NCI-H510A (cell line): ENCODE measurements at places on chromosomes 7 and 10.

- DNase-seq, result no peak
Measured at GRCh38 chr7:99453105-99453504, 12.9 kb downstream of the ATP5MF start.

GRCh38 chr7:64521409-64521984, 41.4 kb downstream of the ZNF680 start:
- DNase-seq, result no peak

DNA sequence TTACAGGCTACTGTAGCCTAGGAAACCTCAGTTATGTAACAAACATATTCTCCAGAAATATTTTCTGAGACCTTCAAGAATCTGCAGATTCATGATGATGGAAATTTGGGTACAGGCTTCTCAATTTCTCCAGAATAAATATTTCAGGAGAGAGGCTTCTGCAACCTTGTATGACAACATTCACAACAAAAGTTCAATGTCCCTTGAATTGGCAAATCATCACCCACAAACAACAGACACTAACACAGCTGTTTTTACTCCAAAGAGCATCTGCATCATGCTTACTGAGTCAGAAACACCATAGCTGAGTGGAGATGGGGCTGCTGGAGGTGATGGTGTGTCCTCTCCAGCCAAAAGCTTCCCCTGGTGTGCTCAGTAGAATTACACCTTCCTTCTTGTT, 9.3 kb upstream of the COBL start:
- DNase-seq, result no peak

GRCh38 chr7:84820481-84820880, 366.4 kb downstream of the SEMA3D start:
- DNase-seq, result no peak

GRCh38 chr7:69373171-69374043, 224.9 kb upstream of the AUTS2 start:
- DNase-seq, result no peak

GRCh38 chr7:99196536-99197258, 11.2 kb downstream of the KPNA7 start:
- DNase-seq, result no peak

- no peak for DNase-seq
Measured at GRCh38 chr7:125678771-125679170, 749.1 kb upstream of the POT1 start.

- no peak for DNase-seq
Measured at GRCh38 chr7:98729121-98729520, 112.0 kb downstream of the NPTX2 start.

DNA sequence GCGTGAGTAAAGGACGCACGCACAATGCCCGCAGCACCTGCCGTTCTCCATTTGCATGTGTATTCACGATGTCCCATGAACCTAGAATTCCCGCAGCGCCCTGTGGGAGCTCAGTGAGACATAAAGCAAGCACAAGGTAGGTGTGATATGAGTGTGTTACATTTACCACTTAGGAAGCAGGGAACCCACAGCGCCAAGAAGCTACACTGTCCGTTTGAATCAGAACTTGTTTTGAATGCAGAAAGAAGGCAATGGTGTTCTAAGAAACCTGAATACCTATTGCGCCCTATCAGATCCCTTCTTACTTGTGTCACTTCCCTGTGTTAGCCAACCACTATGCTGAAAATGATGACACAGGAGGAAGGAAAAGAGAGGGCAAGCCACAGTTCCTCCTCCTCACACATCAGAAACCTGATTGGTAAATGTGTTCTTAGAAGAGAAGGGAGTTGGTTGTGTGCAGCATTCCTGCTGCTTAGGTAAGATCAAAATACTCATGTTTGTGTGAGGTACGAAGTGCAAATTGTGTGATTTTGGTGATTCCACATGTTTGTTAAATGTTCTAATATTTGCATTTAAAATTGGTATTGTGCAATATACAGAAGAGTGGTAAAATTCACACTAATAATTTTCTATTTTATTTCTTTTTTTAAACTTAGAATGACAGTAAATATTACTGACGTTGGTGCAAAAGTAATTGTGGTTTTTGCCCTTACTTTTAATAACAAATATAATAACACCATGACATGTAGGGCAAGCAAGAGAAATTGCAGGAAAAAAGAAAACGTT, 185.4 kb downstream of the SEC23IP start:
- DNase-seq, result no peak

DNA sequence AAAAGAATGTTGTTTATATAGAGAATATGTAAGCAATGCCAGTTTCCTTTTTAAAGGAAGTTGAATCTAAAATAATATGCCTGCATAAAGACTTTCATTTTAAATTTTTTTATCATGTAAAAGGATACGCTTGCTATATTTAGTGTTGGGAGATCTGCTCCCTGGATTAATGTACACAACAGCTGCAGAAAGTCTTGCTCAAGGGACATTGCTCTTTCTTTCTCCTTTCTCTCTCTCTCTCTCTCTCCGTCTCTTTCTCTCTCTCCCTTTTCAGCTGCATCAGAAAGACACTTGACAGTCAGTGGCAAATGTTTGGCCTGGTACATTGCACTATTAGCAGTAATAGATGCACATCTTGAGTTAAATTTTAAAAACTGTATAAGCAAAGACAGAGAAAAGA, 739 bp downstream of the MYPN start:
- no peak for DNase-seq

DNA sequence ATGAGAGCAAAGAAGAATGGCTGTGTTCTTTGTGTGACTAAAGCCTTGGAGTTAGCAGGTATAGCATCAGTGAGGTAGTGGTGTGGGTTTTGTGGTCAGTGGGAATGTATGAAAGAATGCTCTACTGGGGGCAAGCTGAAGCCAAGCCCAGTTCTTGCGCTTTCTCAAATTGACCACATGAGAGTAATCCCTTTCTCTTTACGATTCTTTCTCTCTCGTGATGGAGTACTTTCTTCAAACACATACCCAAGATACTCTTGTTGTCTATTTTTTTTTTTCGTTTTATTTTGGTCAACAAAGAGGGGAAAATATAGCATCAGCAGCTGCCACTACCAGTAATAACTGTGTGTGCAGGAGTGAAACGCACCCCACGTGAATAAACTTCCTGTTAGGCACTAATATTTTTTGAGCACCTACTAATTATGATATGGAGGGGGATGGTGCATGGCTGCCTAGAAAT, 8.4 kb upstream of the PANK1 start:
- no peak for DNase-seq

DNA sequence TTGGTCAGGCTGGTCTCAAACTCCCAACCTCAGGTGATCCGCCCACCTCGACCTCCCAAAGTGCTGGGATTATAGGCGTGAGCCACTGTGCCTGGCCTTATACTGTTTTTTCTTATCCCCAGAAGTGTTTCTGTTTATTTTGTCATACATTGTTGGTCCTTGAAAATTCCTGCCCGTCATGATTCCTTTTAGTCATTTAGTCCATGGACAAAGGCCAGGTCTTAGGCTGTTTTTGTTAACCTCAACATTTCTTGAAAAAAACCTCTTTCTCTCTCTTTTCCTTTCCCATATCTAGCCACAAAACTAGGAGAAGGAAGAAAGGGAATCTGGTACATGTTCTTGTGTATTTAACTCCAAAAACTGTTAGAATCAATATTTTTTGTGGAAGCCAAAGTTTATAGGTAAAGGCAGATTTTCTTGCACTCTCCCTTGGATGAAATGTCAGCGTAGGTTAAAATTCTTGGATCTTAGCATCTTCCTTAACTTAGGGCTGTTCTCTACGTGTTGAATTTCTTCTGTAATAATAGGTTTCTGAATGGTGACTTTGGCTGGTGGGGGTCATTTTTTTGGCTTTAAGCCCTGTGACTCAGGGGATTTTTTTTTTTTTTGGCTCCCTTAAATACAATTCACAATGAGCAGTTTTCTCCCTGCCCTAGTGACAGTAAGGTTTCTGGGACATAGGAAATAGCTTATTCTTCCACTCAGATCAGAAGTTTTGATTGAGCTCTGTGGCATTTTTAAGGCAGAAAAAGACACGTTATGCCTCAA, 500.8 kb downstream of the AUTS2 start:
- DNase-seq, result no peak

DNA sequence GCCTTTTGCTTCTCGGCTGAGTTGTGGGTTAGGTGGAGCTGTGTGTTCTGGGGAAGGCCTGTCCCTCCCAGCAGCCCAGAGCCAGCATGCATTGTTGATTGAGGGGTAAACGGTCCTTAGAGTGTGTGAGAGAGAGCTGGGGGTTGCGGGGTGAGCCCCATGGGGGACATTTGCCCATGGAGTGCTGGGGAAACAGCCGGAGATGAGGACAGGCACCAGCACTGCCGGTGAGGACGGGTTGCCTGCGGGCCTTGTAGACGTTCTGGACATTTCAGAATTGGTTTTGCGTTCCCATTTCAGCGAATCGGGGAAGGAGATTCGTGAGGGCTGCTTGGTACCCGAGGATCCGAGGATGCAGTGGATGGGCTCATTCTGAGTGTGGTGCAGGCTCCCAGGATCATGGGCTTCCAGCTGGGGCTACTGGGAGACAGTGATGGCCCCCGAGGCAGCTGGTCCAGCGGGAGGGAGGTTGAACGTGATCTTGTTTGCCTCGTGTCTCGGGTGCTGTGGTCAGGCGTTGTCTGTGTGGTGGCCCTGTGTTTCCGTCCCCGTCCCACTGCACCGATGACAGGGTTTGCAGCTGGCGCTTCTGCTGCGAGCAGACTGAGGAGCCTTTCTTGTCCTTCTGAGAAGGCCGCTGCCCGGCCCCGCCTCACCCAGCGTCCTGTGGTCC, 113.9 kb downstream of the CYTH3 start:
- no peak for DNase-seq

DNA sequence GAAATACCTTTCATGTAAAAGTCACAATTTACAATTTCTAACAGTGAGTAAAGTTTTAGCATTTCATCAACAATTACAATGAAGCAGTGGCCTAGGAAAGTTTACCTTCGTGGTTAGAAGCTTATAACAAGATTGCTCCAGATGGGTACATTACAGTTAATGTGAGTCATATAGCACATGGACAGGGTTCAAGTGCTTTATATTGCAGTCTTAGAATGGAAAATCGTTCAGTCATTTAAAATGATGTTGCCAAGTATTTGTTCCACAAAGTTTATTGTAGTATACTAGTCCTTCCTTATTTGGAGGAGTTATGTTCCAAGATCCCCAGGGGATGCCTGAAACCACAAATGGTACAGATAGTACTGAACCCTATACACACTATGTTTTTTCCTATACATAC, 174.6 kb upstream of the TARP start:
- no peak for DNase-seq

GRCh38 chr10:14416308-14416700, 85.6 kb upstream of the FRMD4A start:
- no peak for DNase-seq

DNA sequence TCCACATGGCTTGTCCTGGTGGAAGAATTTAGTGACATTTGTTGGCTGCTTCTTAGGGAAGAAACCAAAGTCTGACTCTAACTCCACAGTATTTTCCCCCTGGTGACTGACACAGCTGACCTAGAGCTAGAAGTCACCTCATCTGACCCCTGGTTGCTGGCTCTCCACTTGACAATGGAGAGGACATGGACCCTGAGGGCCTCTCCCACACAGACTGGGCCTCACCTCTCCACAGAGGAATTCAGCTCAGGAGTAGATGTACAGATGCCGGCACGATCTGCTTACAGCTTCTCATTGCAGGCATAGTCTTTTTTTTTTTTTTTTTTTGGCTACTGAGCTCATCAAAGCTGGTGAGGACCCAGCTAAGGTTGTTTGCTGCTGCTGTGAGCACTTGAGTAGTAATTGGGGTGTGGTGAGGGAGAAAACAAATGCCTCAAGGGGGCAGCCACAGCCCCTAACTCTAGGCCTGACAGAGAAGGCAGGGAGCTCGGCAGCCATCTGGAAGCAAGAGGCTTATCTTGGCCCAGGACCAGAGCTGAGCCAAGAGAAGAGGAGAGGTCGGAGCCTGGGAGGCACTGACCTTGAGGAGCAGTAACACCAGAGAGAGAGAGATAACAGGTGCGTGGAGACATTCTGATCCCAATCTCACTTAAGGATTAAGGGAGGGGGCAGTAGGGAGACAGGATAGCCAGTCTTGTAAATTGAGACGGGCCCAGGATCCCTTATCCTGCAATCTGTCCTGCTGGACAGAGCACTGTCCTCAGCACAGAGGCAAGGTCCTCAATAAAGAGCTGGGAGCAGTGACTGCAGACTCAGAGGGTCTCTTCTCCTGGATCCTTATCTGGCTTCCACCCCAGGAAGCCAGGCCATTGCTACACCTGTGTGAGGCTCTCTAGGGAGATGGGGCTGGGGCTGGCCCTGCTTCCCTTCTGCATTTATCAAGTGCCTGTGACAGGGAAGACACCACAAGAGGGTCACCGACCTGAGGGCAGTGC, 9.4 kb downstream of the PRSS58 start:
- no peak for DNase-seq

DNA sequence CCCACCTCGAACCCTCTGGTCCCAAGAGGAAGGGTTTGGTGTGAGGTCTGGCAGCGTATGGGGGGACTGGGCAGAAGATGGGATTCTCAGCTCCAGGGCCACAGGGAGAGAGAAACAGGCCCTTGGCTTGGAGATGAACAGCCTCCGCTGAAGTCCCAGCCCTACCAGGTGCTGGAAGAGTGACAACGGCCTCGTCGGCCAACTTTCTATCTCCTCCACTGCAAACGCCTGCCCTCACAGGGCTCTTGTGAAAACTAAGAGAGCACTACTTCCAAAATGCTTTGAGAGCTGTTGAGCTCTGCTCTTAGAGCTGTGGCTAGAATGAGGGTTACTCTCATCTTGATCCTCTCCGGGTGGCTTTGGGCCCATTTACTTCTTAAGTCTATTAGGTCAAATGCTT, 63.5 kb downstream of the AFAP1L2 start:
- no peak for DNase-seq

DNA sequence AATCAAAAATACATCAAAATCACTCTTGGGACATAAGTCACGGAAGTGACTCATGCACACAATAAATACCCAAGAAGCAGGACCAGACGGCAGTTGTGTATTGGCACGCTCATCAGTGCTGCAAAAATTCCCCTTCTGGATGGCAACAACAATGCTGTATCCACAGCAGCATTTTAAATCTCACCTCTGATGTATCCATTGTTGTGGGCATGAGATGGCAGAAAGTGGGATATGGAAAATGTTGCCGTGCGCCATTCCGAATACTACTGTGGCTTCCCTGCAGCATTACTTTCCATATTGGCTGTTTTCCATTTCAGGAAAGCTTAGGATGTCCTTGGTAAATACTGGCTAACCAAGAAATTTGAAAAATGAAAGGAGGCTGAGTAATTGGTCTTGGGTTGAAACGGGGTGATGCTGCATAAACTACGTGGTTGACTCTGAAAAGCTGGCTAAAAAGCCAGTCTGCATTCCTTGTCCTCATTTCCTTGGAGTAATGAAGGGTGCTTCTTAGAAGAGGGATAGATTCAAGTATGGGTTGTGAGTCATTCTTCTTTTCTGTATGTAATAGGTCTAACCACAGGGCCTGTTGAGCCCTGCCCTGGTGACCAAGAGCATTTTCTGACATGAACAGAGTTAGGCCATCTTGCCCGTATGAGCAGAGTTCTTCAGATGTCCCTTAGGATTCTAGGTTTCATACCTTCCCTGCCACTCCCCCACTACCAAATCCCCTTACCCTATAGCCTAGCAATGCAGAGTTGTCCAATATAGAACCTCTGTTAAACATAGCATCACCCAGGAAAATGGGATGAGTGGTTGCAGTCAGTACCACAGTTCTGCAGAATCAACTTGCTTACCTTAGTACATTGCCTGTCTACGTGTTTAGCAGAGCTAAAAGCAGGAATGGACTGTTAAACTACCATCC, 36.3 kb upstream of the TOMM7 start:
- DNase-seq, result no peak
